ACHN (cell line): ENCODE measurements at places on chromosomes 4 and X.
A peak's percentile ranks its signal among the peaks of the same experiment; 100 is the strongest.

GRCh38 chr4:169098969-169099690, 89.1 kb upstream of the CBR4 start:
- DNase-seq, result no peak

DNA sequence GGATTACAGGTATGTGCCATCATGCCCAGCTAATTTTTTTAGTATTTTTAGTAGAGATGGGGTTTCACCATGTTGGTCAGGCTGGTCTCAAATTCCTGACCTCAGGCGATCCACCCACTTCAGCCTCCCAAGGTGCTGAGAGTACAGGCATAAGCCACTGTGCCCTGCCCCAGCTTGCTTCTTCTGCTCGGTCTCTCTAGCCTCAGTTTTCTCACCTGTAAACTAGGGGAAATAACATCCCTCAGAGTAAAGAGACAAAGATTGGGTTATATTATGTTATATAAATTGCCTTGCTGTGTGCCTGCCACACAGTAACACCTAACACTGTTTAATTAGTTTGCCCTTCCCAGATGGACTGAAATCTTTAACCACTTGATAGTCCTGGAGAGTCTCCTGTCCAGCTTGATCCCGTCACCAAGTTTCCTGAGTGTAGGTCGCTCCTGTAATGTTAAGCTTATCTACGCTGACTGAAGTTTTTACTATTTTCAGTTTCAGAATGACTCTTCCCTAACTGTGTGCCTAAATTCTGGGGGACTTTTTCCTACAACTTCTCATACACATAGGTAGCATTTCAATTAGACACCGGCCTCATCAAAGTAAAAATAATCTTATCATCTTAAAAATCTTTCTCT, 412.7 kb upstream of the TENM3 start:
- DNase-seq, result no peak

GRCh38 chrX:68238568-68238967, 194.7 kb downstream of the OPHN1 start:
- DNase-seq, result peak; percentile 26

DNA sequence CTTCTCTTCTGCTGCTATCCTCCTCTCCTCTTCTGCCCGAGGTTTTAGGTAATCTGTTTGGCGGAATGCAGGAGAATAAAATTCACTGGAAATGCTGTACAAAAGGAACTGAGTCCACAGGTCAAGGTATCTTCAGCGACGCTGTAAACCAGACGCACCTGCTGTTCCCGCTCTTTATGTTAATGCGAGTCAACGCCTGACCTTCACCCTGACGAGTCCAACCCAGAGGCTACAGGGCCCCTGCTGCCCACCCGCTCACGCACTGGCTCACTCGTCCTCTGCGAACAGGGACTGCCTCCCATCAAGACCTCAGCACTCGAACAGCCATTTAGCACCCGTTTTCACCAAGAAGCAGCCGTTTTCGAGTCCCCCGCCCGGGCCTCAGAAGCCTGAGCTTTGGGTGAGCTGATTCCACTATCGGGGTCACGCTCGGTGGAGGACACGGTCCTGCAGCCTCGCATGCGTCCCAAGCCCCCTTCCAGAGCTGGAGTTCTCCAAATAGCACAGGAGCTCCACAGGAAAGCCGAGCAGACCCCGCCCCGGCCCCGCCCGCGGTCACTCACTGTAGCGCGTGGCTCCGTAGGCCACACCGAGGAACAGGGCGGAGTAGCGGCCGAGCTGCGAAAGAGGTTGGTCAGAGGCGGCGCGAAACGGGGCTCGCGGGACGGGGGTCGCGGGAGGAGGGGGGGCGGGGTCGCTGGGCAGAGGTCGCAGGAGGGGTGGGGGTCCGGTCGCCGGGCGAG, 556 bp downstream of the ATP5ME start:
- peak; percentile 27 for DNase-seq

DNA sequence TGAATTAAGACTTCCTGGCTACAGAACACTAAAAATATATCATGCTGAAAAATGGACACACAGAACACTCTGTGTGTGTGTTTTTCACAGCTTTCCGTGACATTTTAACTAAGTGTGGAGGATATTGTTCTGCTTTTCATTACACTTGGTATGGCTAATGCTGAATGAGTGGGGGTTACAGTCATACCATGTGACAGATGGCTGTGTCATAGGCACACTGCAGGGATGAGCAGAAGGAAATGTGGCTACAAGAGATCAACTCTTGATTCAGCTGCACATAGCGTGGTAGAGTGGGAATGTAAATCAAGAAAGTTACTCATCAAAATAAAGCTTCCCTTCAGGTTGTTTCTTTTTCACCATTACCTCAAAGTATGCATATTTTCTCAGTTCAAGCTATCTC, 669.8 kb downstream of the IQCM start:
- no peak for DNase-seq
